Heart right ventricle (tissue), 16 donors: ENCODE measurements at places on chromosomes 7 and 10. TPM values are rescaled to one million over a fixed set of nuclear protein-coding genes. Genes with fewer than 3 reads are reported as not detected.

The CALML3 gene
- total RNA-seq: not detected

The HYAL4 gene
- total RNA-seq: not detected

The NUTM2E gene
- total RNA-seq: not detected

The SH2B2 gene
- total RNA-seq: 0.83 TPM

DNA sequence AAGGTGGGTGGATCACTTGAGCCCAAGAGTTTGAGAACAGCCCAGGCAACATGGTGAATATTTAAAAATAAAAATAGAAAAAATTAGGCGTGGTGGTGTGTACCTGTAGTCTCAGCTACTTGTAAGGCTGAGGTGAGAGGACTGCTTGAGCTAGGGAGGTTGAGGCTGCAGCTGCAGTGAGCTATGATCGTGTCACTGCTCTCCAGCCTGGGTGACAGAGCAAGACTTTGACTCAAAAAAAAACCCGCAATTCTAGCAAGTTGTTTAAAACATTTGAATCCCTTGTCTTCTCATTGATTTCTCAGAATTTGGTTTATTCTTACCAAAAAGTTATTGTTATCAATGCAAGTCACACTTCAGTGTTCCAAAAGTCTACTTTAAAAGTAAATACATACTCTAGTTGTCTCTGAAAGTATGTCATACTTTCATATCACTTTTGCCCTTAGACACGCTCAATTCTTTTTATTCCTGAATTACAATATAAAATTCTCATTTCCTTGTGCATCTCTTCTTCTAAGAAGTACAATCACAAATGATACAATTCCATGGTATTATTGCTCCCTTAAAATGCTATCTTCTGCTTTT, 6.3 kb downstream of the EPC1 start:
- no peak for DNase-seq
- H3K27me3 ChIP-seq: no peaks in the 10 kb centered on the region
- no peak overlapping the region for H3K4me3 ChIP-seq
- H3K4me1 ChIP-seq: peaks cover 99% of the 10 kb centered on the region
- H3K36me3 ChIP-seq: no peaks in the 10 kb centered on the region

GRCh38 chr7:47937065-47937687, 11.1 kb downstream of the PKD1L1 start:
- H3K4me3 ChIP-seq: no peak overlapping the region
- no peak overlapping the region for H3K27ac ChIP-seq
- no peaks in the 10 kb centered on the region for H3K27me3 ChIP-seq
- H3K36me3 ChIP-seq: no peaks in the 10 kb centered on the region
- H3K4me1 ChIP-seq: peaks cover 27% of the 10 kb centered on the region

DNA sequence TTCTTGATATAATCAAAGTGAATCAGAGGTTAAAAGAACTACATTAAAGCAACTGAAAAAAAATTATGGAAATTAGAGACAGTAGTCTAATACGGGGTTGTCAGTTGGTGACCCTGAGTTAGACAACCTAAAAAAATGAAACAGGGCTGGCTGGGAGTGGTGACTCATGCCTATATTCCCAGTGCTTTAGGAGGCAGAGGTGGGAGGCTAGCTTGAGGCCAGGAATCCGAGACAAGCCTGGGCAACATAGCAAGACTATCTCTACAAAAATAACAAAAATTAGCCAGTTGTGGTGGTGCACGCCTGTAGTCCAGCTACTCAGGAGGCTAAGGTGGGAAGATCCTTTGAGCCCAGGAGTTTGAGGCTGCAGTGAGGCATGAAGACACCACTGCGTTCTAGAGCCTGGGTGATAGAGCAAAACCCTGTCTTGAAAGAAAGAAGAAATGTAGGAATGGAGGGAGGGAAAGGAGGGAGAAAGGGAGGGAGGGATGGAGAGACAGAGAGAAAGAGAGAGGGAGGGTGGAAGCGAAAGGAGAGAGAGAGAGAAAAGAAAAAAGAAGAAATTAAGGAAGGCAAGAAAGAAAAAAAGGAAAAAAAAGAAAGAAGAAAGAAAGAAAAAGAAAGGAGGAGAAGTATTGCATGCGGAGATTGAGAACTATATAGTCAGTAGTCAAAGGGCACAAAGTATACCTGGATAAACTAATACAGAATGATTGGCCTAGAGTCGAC, 166.1 kb downstream of the TPST1 start:
- no peaks in the 10 kb centered on the region for H3K4me1 ChIP-seq
- no peak overlapping the region for H3K27ac ChIP-seq
- no peaks in the 10 kb centered on the region for H3K36me3 ChIP-seq
- no peak overlapping the region for H3K4me3 ChIP-seq
- DNase-seq: no peak
- H3K27me3 ChIP-seq: no peaks in the 10 kb centered on the region

DNA sequence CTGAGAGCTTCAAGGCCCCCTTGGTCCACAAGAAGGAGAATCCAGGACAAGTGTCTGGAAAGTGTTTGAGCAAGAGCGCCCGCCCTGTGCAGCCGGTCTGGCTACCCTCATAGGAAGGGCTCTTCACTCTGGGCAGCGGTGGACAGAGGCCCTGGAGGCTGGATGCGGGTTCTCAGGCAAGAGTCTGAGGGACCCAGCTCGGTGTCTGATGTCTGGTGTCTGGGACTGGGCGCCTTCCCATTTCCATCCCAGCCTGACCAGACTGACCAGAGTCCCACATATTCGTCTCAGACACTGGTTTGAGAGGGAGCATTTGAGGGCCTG, 59.8 kb downstream of the HK1 start:
- no peak overlapping the region for H3K4me3 ChIP-seq
- no peaks in the 10 kb centered on the region for H3K36me3 ChIP-seq
- H3K27ac ChIP-seq: peak overlapping the region; percentile 88
- H3K27me3 ChIP-seq: no peaks in the 10 kb centered on the region
